ENCODE measurements at places on chromosomes 2 and 18. TPM values are rescaled to one million over a fixed set of nuclear protein-coding genes. Genes with fewer than 3 reads are reported as not detected.

- DNase-seq = no peak
Measured at GRCh38 chr2:20012032-20012281, 511 bp downstream of the MATN3 start.

- DNase-seq = no peak
Measured at GRCh38 chr2:224997802-224998201, 44.5 kb downstream of the DOCK10 start.

GRCh38 chr18:67916097-67916496 is 399.6 kb upstream of the DSEL start:
- no peak for DNase-seq

GRCh38 chr2:167826906-167827305 is 420.5 kb downstream of the STK39 start:
- DNase-seq = no peak

- peak; percentile 62 for DNase-seq
Measured at GRCh38 chr2:95381212-95382191, 21.0 kb upstream of the FAHD2A start.

GRCh38 chr2:216678813-216679657 is 16.3 kb downstream of the IGFBP5 start:
- no peak for DNase-seq

DNA sequence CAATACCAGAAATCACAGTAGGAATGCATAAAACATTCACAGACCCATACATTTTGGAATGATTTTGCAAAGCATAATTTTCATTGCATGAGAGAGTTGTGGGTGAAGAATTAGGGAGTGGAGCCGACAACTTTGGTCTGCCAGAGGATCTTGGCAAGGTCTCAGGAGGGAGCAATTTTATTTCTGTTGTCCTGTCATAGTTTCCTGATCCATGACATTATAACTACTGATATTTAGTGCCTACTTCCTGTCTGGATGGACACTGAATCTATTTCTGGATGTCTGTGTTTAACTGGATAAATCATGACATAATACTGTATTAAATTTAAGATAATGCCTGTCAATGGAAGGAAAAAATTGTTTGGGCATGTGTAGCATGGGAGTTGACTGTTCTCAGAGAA is 2.4 kb downstream of the ITGA4 start:
- DNase-seq = no peak

DNA sequence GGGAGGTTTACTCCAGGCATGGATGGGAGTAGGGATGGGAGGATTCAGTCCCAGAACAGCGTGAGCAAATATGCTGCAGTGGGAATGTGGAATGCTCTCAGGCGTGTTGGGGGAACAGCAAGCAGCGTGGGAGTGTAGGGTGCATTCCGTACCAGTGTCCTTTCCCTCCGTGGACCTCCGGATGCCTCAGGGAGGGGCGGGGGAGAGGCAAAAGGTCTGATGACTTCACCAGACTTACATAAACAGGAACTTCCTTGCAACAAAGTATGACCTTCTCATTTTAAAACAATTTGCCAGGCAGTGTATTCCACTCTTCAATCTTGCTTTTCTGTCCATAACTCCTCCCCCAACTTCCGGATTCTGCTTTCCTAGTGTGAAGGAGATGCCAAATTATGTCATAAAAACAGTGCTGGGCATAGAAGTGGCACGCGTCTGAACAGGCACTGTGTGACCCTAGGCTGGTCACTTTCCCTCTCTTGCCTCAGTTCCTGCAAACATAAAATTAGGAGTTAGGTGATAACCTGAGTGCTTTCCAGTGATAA is 36.9 kb downstream of the RPL37A start:
- peak; percentile 89 for DNase-seq

GRCh38 chr18:7840411-7840810 is 273.3 kb downstream of the PTPRM start:
- no peak for DNase-seq

- DNase-seq = no peak
Measured at GRCh38 chr2:177256695-177257094, 7.8 kb downstream of the NFE2L2 start.

GRCh38 chr2:101116841-101117552 is 34.2 kb downstream of the TBC1D8 start:
- no peak for DNase-seq

DNA sequence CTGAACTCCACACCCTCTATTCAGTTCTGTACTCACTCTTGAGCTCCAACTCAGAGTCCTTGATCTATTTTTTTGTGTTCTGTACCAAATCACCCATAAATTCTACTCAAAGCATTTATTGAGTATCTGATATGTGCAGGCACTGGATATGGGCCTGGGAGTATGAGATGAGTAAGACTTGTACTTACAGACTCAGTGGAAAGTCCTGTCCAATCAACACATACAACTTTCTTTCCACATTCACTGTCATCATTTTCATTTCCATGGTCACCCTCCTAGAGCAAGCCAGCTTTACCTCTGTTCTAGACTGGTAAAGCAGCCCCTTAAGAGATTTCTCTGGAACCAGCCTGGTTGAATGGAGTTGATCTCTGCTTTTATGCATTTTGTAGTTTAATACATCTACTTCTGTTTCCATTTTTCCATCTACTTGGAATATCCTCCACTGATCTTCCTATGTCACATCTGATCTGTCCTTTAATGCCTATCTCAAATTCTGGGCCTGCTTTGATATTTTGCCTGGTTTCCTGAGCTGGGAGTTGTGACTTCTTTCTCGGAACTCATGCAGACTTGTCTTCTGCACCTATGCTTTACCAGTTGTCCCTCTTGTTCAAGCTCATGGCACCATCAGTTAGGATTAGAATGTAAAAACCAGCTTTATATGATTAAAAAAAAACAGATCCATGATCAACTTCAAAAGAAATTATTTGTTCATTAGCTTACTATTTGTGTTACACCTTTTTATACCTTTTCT is 96.9 kb upstream of the GLS start:
- DNase-seq = no peak

DNA sequence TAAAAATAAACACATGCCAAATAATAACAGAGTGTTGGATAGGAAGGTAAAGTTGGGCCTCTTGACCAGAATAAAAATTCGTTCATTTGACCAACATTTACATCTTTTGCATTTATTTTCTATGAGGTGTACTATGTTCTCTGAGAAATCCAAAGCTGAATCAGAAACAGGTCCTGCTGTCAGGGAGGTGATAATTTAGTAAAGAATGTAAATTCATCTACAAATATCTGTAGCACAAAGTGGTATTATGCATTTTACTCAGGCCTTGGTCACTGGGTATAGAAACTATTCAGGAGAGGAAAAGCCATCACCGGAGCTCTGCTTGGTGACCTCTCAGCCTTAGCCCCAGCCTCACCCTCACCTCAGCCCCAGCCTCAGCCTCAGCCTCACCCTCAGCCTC is 208.9 kb downstream of the SPP2 start:
- no peak for DNase-seq

PLEK gene
- total RNA-seq = 10.8 TPM

TMEM247 gene
- not detected for total RNA-seq

CEP68 gene
- 20.3 TPM for total RNA-seq

SFT2D3 gene
- 4.7 TPM for total RNA-seq

EXOC6B gene
- total RNA-seq = 48.2 TPM
